Tracheal epithelial cell (primary cell): ENCODE measurements at places on chromosomes 2 and 18. TPM values are rescaled to one million over a fixed set of nuclear protein-coding genes. Genes with fewer than 3 reads are reported as not detected.

Gene ARHGAP15
- not detected in 2 replicates for total RNA-seq

Gene OTX1
- total RNA-seq = 2.7 and 4.3 TPM in 2 replicates

Gene GKN2
- total RNA-seq = not detected in 2 replicates

Gene PLGLB1
- total RNA-seq = 0.24 and 2.3 TPM in 2 replicates

Gene RNASEH1
- total RNA-seq = 26.4 and 29.6 TPM in 2 replicates

Gene SOWAHC
- 47.7 and 53.5 TPM in 2 replicates for total RNA-seq

Gene MLPH
- 9.9 and 16.4 TPM in 2 replicates for total RNA-seq

Gene CTIF
- total RNA-seq = 12.1 and 13.3 TPM in 2 replicates

Gene ANKZF1
- total RNA-seq = 55.6 and 68.7 TPM in 2 replicates

Gene ALK
- total RNA-seq = not detected in 2 replicates

Gene ALPI
- not detected in 2 replicates for total RNA-seq

Gene CD302
- 0.21 and 0.48 TPM in 2 replicates for total RNA-seq

Gene CHRNG
- not detected in 2 replicates for total RNA-seq

Gene CIB4
- not detected in 2 replicates for total RNA-seq

Gene ARHGAP28
- 0.21 and 0.72 TPM in 2 replicates for total RNA-seq

Gene UGT1A8
- total RNA-seq = under 0.01 and 0.43 TPM in 2 replicates
